ENCODE measurements at places on chromosomes 7 and 10. TPM values are rescaled to one million over a fixed set of nuclear protein-coding genes. Genes with fewer than 3 reads are reported as not detected.

Gene LANCL2
- total RNA-seq, result 12.9 TPM

DNA sequence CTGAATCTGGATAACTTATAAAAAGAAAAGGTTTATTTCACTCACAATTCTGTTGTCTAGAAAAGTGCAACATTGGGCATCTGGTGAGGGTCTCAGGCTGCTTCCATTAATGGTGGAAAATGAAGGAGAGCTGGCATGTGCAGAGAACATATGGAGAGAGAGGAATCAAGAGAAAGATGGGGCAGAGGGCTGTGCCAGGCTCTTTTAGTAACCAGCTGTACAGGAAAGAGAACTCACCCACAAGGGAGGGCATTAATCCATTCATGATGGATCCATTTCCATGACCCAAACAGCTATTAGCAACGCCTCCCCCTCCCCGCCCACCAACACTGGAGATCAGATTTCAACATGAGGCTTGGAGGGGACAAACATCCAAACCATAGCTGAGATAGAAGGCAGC, 61.7 kb upstream of the LYZL1 start:
- H3K27me3 ChIP-seq, result no peaks in the 10 kb centered on the region
- H3K36me3 ChIP-seq, result no peaks in the 10 kb centered on the region
- no peak overlapping the region for H3K4me3 ChIP-seq
- DNase-seq, result no peak
- no peaks in the 10 kb centered on the region for H3K4me1 ChIP-seq

Gene FGF8
- total RNA-seq, result not detected

GRCh38 chr10:20874261-20874660, 22.9 kb downstream of the NEBL start:
- H3K4me3 ChIP-seq, result no peak overlapping the region
- no peaks in the 10 kb centered on the region for H3K27me3 ChIP-seq
- H3K36me3 ChIP-seq, result no peaks in the 10 kb centered on the region
- no peak overlapping the region for H3K27ac ChIP-seq
- no peaks in the 10 kb centered on the region for H3K4me1 ChIP-seq
- no peak for DNase-seq

Gene POP7
- total RNA-seq, result 20.2 TPM

DNA sequence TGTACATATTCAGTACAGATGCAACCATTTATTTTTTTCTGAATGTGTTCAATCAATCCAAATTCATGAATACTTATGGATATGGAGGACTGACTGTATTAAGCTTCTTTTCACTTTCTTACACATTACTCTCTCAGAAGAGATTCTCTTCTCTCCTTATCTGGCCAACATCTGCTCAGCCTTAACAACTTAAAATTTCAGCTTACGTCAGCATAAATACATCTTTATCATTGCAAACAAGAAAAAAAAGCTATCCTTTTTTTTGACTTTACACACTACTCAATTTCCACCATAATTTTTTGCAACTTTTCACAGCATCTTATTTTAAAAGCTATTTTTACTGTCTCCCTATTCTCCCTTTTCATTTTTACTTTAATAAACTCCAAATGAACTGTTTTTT, 80.9 kb upstream of the POT1 start:
- H3K27ac ChIP-seq, result no peak overlapping the region
- H3K4me3 ChIP-seq, result no peak overlapping the region
- no peaks in the 10 kb centered on the region for H3K36me3 ChIP-seq

GRCh38 chr7:150975536-150976319, 2.4 kb downstream of the KCNH2 start:
- DNase-seq, result no peak
- H3K36me3 ChIP-seq, result no peaks in the 10 kb centered on the region
- H3K27ac ChIP-seq, result no peak overlapping the region

- no peak for DNase-seq
- no peaks in the 10 kb centered on the region for H3K4me1 ChIP-seq
- H3K36me3 ChIP-seq, result no peaks in the 10 kb centered on the region
- no peaks in the 10 kb centered on the region for H3K27me3 ChIP-seq
- no peak overlapping the region for H3K27ac ChIP-seq
Measured at GRCh38 chr10:130243015-130243414, 106.8 kb downstream of the GLRX3 start.

- no peaks in the 10 kb centered on the region for H3K36me3 ChIP-seq
- H3K4me1 ChIP-seq, result no peaks in the 10 kb centered on the region
- H3K27ac ChIP-seq, result no peak overlapping the region
Measured at GRCh38 chr7:34153656-34154270, 248.4 kb downstream of the BMPER start.

DNA sequence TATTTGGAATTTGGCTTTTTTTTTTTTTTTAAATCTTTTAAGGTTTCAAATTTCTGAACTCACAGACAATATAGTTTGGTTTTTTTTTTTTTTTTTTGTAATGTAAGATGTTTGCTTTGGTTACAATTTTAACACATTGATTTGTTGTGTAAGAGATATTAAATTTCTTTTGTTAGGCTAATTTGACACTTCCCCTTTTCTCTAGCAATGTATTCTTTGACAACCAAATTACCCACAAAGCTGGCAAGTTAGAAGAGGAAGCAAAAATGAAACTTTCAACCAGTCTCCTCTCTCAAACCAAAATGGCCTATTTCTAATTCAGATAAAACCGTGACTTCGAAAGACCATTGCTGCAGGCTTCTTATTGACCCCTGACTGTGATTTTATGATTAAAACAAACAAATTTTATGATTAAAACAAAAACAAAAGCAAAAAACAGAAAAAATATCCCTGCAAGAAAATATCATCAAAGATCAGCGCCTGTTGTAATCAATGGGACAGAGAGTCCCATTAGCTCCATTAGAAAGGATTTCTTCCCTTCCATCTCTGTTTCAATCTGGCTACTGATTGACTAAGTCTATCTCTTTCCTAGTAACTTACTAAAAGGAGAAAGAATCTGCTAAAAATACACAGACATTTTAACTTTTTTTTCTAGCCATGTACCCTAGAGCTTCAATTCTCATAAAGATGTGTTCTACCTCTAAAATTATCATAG, 489.2 kb downstream of the MDFIC start:
- H3K4me1 ChIP-seq, result no peaks in the 10 kb centered on the region
- H3K4me3 ChIP-seq, result no peak overlapping the region
- H3K36me3 ChIP-seq, result no peaks in the 10 kb centered on the region
- DNase-seq, result no peak

DNA sequence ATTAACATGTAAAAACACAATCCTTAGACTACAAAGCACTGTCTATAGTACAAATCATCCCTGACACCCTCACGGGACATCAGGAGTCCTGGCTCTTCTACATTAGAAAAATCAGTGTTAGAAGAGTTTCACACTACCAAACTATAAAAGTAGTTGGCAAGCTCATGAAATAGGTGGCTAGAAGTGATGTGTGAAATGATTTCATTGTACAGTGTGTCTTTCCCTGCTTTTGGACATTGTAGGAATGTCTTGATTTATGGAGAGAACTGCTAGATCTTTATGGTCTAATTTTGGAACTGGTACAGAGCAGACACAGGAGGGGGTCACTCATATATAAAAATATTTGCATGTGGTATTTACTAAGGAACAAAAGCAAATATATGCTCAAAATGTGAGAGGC, 33.2 kb downstream of the SEMA3A start:
- no peak overlapping the region for H3K4me3 ChIP-seq
- H3K27ac ChIP-seq, result no peak overlapping the region
- H3K27me3 ChIP-seq, result no peaks in the 10 kb centered on the region
- no peaks in the 10 kb centered on the region for H3K4me1 ChIP-seq

DNA sequence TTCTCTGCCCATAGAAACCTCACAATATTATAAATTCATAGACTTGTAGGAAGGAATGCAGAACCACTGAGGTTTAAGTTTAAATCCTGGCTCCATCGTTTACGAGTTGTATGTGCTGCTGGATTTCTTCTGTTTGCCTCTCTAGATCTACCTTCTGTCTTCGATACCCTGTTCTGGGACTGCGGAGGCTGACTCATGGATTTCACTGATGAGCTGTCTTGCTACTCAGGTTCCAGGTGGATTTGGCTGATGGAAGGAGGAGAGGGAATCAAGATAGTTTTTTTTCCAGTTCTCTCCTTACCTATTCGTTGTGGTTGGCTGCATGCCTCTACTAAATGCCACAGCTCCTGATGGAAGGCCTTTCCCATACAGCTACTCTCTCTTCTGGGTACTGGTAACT, 375.8 kb downstream of the REEP3 start:
- no peak overlapping the region for H3K27ac ChIP-seq
- H3K4me1 ChIP-seq, result no peaks in the 10 kb centered on the region
- no peaks in the 10 kb centered on the region for H3K27me3 ChIP-seq
- no peaks in the 10 kb centered on the region for H3K36me3 ChIP-seq
- no peak for DNase-seq

- H3K27me3 ChIP-seq, result no peaks in the 10 kb centered on the region
- no peaks in the 10 kb centered on the region for H3K36me3 ChIP-seq
- no peak overlapping the region for H3K4me3 ChIP-seq
- H3K27ac ChIP-seq, result peak overlapping the region; percentile 41
Measured at GRCh38 chr7:37031571-37032257, 307.4 kb upstream of the AOAH start.

- no peak overlapping the region for H3K27ac ChIP-seq
- no peaks in the 10 kb centered on the region for H3K36me3 ChIP-seq
- no peak overlapping the region for H3K4me3 ChIP-seq
- H3K27me3 ChIP-seq, result no peaks in the 10 kb centered on the region
Measured at GRCh38 chr10:75708060-75708459, 276.6 kb downstream of the LRMDA start.

DNA sequence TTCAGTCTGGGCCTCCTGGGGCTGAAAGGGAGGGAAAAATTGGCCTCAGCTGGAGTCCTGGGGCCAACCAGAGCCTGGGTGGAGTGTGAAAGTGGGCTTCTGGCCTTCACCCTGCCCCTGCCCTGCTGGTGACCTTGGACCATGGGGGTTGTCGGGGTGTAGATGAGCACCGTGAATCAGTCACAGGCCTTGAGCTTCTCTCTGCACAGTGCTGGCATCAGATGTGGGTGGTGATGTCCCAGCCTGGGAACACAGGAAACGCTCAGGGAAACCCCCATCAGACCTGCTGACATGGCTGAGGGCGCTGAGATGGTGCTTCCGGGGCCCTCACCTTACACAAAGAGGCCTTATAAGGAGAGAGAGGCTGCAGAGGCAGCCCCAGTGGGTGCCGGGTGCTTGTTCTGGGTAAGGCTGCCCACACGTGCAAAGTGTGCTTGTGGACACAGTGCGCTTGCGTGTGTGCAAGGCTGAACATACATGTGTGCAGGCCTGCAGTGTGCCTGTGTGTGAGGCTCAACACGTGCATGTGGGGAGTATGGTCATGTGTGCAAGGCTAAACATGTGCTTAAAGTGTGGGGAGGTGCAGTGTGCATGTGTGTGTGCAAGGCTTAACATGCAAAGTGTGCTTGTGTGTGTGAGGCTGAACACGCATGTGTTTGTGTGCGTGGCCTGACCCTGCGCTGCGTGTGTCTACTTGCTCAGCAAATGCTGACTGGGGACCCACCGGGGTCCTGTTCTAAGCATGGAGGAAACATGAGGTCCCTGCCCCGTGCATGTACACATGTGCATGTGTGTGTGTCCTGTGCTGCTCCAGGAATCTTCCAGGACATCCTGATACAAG, 6.5 kb downstream of the ARPC1B start:
- H3K27ac ChIP-seq, result peak overlapping the region; percentile 94
- H3K36me3 ChIP-seq, result peaks cover 22% of the 10 kb centered on the region
- peaks cover 46% of the 10 kb centered on the region for H3K4me1 ChIP-seq
- no peak for DNase-seq
- H3K27me3 ChIP-seq, result no peaks in the 10 kb centered on the region

- H3K4me3 ChIP-seq, result no peak overlapping the region
- H3K36me3 ChIP-seq, result peaks cover 79% of the 10 kb centered on the region
- no peak overlapping the region for H3K27ac ChIP-seq
- H3K27me3 ChIP-seq, result no peaks in the 10 kb centered on the region
- H3K4me1 ChIP-seq, result no peaks in the 10 kb centered on the region
- no peak for DNase-seq
Measured at GRCh38 chr10:29473087-29473356, 161.7 kb downstream of the SVIL start.

Gene CCL24
- total RNA-seq, result not detected

DNA sequence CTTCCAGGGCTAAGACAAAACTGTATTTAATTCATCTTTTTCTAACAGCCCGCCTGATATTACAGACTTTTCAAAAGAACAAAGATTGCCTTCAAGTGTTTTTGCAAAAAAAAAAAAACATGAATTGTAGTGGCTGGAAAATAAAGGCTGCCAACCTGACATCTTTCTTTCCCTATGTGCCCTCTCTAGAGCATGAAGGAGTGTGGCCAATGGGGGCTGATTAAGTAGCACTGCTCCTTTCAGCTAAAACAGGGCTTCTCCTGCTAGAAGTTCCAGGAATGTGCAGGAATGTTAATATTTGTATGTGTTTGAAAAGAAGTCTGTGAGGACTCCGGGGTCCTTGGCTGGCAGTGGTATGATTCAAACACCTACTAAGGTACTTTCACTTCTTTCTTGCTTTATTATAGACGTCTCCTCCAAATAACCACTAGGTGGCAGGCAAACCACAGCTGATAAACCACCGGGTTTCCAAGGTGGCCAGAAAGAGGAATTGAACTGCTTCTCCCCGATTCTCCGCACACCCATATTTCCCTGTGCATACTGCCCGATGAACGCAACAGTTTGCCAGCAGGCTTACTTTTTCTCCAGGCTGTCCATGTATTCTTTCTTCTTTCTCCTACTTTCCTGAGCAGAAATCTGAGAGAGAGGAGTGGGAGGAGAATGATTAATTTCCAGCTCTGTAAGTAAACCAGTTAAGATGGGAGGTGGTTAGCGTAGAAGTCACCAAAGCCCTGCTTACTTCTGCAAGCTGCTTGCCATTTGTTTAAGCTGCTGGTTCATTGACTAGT, 56.8 kb upstream of the DGKI start:
- H3K27ac ChIP-seq, result no peak overlapping the region
- H3K4me1 ChIP-seq, result peaks cover 10% of the 10 kb centered on the region
- no peaks in the 10 kb centered on the region for H3K27me3 ChIP-seq
- H3K36me3 ChIP-seq, result peaks cover 50% of the 10 kb centered on the region
- DNase-seq, result peak; percentile 71

Gene RARRES2
- total RNA-seq, result 303 TPM

Gene GNAT3
- not detected for total RNA-seq

Gene TACC2
- total RNA-seq, result 701 TPM

Gene UCMA
- total RNA-seq, result not detected

Gene CYP3A4
- total RNA-seq, result not detected

Gene GPR158
- not detected for total RNA-seq

DNA sequence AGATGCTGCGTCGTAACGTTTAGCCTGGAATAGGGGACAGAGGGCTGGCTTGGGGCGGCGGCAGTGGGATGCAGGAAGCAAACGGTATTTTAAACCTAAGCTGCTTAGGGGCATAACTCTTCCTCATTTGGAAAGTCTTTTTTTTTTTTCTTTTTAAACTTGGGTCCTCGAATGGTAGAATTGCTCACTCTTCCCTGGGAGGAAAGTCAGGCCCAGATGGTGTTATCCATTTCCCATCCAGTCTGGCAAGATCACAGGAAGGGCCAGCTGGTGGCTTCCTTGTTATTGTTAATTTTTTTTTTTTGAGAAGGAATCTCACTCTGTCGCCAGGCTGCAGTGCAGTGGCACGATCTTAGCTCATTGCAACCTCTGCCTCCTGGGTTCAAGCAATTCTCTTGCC, 56.6 kb downstream of the TMEM209 start:
- H3K27me3 ChIP-seq, result no peaks in the 10 kb centered on the region
- H3K4me3 ChIP-seq, result no peak overlapping the region
- no peak overlapping the region for H3K27ac ChIP-seq
- no peaks in the 10 kb centered on the region for H3K36me3 ChIP-seq
- no peak for DNase-seq
